Thyroid gland (tissue), 4 donors: ENCODE measurements at places on chromosomes 2 and 18.

DNA sequence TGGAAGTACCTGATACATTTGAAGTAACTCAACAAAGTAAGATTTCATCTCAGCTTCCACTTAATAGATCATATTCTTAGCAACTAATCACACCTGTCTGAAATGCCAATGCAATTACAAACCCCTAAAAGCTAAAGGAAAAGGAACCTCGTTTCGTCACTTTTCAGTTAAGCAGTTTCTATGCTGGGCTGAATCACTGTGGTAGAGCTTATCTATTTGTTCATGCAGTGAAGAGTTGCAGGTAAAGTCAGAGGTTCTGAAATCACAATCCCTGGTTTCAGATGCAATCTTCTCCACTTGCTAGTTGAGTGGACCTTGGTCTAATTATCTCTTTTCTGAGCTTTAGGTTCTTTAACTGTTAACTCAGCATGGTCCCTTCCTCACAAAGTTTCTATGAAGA, 6.3 kb downstream of the HRH4 start:
- no peaks in the 10 kb centered on the region for H3K27me3 ChIP-seq
- no peak overlapping the region for H3K4me3 ChIP-seq
- no peaks in the 10 kb centered on the region for H3K4me1 ChIP-seq

DNA sequence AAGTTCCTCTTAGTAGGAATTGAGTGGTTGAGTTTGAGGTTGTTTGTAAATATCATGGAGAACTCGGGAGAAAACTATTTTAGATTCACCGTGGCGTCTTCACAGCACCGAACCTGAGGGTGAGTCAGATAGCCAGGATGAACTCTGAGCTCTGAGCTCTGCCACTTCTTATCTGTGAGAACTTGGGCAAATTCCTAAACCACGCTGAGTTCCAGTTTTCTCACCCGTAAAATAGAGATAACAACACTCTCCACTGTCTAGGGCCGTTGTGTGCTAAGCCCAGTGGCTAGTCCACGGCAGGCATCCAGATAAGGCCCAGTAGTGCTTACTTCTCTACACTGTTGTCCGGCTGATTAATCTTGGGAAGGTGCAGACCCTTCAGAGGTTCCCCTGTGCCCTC, 7.0 kb downstream of the KIF5C start:
- no peak overlapping the region for H3K4me3 ChIP-seq
- DNase-seq, result no peak
- H3K36me3 ChIP-seq, result no peaks in the 10 kb centered on the region
- no peak overlapping the region for H3K27ac ChIP-seq

DNA sequence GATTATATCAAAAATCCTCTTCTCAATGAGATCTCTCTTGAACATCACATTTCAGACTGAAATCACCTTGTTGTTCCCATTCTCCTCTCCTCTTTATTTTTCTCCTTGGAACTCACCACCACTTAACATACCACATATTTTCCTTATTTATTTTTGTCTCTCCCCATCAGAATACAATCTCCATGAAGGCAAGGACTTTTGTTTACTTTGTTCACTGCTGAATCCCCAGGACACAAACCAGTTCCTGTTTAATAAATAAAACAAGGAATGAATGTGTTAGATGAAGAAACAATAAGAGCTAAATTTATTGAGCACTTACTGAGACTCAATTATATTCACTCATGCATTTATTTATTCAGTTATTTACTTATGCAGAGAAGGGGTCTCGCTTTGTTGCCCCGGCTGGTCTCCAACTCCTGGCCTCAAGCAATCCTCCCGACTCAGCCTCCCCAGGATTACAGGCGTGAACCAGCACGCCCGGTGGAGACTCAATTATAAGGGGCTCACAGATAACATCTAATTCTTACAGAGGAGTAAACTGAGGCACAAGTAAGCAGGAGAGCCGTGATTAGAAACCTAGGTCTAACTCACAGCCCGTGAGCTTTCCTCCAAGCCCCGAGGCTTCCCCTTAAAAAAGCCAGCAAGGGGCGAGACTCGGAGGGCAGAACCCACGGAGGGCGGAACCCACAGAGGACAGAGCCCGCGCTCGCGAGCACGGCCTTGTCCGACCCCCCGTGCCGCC, 616 bp upstream of the TAF1B start:
- DNase-seq, result no peak
- peaks cover 9% of the 10 kb centered on the region for H3K36me3 ChIP-seq
- H3K4me1 ChIP-seq, result peaks cover 5% of the 10 kb centered on the region
- H3K27ac ChIP-seq, result peak overlapping the region; percentile 91
- no peaks in the 10 kb centered on the region for H3K27me3 ChIP-seq

DNA sequence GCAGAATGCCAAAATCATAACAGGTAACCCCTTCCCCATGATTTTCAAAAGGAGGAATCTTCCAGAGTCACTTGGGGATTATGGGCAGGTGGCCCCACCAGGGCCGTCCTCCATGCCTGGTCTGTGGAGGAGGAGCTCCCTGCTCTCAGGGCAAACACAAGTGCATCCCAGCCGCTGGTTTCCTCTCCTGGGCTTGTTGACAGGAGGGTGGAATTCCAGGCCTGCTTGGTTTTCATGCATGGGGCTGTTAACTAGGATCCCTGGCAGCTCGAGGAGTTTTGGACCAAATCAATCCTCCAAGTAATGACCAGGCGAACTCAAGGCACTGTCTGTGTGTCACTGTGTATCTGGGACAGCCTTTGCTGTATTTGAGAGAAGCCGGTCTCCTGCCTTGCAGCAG, 45.3 kb downstream of the FOSL2 start:
- H3K4me1 ChIP-seq, result no peaks in the 10 kb centered on the region
- no peaks in the 10 kb centered on the region for H3K36me3 ChIP-seq
- DNase-seq, result peak; percentile 25

DNA sequence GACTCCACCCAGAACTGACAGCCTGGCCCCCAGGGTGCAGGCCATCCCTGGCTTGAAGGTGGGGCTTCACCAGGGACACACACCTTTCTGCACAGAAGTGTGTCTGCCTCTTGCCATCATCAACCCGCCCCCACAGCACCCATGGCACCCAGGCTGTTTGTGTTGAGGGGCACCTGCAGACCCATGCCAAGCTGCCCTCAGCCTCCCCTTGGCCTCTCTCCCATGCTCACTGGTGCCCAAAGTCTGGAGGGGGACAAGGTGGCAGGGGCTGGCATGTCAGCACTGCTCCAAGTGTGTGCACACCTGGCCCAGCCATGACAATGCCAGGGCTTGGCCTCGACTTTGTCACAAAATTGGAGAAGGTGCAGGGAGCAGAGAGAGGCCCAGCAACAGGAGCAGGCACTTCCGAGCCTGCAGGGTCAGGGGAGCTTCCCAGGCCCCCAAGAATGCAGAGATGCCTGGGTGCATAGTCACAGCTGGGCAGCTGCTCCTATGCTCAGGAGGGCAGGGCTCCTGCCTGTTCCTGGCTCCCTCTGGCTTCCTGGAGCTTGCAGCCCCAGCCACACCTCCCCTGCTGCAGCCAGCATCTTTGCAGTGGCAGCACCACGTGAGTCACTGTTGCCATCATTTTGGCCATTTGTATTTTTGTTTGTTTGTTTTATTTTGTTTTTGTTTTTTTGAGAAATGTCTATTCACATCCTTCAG, 280.6 kb upstream of the UBE2E3 start:
- H3K27ac ChIP-seq, result no peak overlapping the region
- H3K4me1 ChIP-seq, result no peaks in the 10 kb centered on the region
- H3K27me3 ChIP-seq, result no peaks in the 10 kb centered on the region
- DNase-seq, result no peak
- no peaks in the 10 kb centered on the region for H3K36me3 ChIP-seq
- H3K4me3 ChIP-seq, result no peak overlapping the region

GRCh38 chr2:219688560-219689445, 61.4 kb downstream of the SLC4A3 start:
- no peak for DNase-seq
- H3K36me3 ChIP-seq, result no peaks in the 10 kb centered on the region
- H3K27ac ChIP-seq, result no peak overlapping the region
- H3K4me3 ChIP-seq, result no peak overlapping the region

DNA sequence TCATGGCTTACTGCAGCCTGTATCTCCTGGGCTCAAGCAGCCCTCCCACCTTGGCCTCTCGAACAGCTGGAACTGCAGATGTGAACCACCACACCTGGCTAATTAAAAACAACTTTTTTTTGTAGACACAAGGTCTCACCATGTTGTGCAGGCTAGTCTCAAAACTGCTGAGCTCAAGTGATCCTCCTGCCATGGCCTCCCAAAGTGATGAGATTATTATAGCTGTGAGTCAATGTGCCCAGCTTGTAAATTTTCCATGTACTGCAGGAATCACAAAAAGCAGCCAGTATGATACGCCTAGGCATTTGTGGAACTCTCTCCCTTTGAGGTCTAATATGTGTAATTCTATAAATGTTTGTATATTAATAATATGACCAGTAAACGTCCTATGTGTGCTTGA, 59.9 kb downstream of the MSH6 start:
- no peak for DNase-seq
- H3K27me3 ChIP-seq, result no peaks in the 10 kb centered on the region
- no peak overlapping the region for H3K27ac ChIP-seq

- H3K4me3 ChIP-seq, result no peak overlapping the region
- H3K4me1 ChIP-seq, result peaks cover 9% of the 10 kb centered on the region
- H3K27ac ChIP-seq, result no peak overlapping the region
- no peaks in the 10 kb centered on the region for H3K36me3 ChIP-seq
- no peaks in the 10 kb centered on the region for H3K27me3 ChIP-seq
- no peak for DNase-seq
Measured at GRCh38 chr2:150100336-150100735, 387.1 kb downstream of the RND3 start.
